Activated CD8-positive, alpha-beta memory T cell treated with anti-CD3 and anti-CD28 coated beads for 1 hour (primary cell): ENCODE measurements at places on chromosomes 6 and 20.

- no peak for DNase-seq
These were observed 62.8 kb downstream of the IRF4 start for GRCh38 chr6:454148-454991.

GRCh38 chr6:139474145-139475108 lies 100.0 kb upstream of the CITED2 start:
- DNase-seq, result no peak

DNA sequence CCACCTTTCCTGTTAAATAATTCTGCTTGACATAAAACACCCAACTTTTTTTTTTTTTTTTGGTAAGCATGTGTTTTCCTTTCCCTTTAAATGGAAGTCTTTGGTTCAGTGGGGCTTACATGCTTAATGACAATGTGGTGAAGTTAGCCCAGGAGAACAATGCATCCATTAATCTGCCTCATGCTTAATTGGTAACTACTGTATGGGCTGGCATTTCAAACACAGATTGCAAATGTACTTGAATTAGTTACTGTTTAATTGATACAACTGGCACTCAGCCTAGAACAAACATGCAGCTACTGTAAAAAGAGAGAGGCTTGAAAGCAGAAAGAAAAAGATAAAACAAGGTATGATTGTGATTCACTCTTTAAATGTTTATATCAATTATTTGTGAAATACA lies 483.6 kb upstream of the NOX3 start:
- no peak for DNase-seq

DNA sequence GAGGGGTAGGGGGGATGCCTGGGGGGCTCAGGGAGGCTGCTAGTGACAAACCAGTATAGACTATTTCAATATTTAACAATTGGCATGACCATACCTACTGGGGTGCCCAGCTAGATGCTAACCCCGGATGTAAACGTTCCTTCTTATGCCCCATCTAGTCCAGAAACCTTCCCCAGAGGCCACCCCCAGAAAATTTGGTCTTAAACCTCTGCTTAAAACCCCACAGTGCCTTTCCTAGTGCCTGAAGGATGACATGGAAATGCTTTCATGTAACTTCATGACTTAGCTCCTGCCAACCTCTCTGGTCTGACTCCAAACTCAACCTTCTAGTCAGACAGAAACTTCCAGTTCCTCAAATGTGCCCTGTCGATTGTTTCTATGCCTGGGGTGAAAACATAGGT lies 52.0 kb downstream of the JPH2 start:
- DNase-seq, result no peak

GRCh38 chr6:125274935-125275334 lies 26.8 kb downstream of the HDDC2 start:
- DNase-seq, result no peak

- no peak for DNase-seq
These were observed 35.9 kb downstream of the MOXD1 start for GRCh38 chr6:132365281-132365907.

DNA sequence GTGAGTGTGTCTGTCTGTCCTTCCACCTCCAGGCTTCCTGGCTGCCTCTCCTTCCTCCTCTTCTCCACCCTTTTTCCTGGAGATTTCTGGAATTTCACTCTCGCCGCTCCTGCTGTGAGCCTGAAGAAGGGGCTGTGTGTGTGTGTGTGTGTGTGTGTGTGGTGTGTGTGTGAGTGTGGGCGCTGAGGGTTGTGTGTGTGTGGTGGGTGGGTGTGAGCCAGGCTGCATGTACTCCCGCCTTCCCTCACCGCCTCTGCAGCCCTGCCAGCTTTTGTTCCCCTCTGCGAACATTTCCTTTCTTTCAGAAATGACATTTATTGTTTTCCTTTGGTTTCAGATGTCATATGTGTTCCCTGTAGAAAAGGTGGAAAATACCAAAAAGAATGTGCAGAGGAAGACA lies 76.0 kb downstream of the SRC start:
- DNase-seq, result no peak

DNA sequence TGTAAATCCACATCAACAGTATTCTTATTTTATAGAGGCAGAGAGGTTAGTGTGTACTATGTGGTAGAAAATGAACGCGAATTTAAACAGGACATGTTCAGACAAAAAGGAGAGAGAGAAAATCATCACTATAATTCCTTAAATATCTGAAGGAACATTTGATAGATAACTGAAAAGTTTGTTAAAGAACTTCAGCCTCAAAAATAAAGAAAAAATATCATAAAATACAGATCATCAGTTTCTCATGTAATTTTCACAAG lies 169.2 kb downstream of the PTPRK start:
- no peak for DNase-seq

GRCh38 chr6:122653094-122653493 lies 42.9 kb downstream of the PKIB start:
- no peak for DNase-seq

DNA sequence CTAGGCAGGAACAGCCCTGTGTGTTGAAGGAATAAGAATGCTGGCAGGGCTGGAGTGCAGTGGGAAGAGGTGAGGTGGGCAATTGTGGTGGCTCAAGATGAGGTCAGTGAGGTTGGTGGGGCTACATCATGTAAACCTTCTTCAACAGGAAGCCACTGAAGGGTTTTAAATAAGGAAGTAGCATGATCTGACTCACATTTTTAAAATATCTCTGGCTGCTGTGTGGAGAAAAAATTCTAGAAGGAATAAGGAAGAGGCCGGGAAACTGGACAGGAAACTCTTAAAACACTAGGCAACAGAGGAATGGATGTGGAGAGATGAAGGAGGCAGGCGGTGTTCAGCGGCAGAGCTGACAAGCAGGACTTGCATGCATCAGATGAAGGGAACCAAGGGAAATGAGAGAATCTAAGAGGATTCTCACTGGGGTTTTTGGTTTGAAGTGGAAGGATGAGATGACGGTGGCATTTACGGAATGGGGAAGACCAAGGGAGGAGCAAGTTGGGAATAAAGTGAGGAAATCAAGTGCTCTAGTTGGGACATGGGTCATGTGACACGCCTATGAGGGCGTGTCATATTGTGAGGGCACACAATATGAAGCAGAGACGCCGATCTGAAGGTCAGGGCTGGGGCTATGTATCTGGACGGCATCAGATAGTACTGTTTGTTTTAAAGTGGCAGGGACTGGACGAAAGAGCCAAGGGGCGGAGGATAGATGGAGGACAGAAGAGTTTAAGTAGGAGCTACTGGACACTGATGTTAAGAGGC lies 18.2 kb downstream of the TMEM242 start:
- DNase-seq, result no peak

GRCh38 chr6:134517868-134518267 lies 200.0 kb upstream of the SGK1 start:
- DNase-seq, result no peak

- DNase-seq, result no peak
These were observed 378.0 kb downstream of the CD109 start for GRCh38 chr6:74073999-74074398.

DNA sequence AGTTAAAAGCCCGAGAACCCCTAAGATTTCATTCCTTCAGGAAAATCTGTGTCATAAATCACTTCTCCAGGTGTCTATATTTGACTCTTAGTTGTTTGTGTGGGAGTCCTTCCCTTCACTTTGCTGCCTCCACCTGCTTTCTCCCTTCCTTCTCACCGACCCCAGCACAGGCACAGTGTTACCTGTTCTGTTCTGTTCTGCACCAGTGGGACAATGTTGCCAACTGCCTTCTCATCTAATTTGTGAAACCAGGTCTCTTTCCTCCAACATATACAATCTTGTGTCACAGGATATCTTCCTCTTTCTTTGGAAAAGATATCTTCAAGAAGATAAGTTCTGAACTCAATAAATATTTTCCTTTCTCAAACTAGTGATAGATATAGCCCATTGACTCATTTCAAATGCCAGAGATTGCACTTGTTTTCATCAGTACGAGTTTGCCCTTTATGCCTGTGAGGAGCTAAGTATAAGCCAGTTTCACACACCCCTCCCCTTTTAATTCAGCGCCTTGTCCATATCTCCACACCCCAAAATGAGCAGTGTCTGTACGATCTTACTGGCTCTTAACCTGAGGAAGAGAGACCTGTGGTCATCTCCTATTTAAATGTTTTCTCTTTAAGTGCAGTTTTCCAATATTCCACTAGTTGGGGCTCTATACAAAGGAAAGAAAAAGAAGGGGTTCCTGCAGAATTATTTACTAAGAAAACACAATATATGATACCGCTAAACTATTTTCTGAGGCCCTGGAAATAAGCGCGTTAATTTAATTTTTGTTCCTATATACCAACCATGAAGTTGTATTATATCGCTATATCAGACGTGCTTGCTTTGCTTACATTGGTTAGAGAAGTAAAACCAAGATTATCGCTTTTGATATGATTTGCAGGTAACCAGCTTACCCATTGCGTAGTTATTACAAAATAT lies 81.6 kb upstream of the PREP start:
- DNase-seq, result no peak

DNA sequence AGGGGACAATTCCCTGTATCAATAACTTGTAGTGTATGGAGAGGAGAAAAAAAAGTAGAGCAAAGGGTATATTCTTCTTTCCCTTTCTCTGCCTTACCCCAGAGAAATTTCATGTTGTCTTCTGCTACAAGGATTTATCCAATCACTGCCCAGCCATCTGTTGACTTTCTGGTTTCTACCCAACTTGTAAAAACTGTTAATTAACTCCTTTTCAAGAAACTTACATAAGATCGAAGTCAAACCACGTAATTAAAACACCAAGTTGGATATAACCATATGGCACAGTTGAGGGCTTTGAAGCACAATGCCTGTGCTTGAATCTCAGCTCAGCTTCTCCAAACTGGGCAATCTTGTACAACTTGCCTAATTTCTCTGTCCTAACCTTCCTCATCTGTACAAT lies 99.5 kb downstream of the MAN1A1 start:
- no peak for DNase-seq

DNA sequence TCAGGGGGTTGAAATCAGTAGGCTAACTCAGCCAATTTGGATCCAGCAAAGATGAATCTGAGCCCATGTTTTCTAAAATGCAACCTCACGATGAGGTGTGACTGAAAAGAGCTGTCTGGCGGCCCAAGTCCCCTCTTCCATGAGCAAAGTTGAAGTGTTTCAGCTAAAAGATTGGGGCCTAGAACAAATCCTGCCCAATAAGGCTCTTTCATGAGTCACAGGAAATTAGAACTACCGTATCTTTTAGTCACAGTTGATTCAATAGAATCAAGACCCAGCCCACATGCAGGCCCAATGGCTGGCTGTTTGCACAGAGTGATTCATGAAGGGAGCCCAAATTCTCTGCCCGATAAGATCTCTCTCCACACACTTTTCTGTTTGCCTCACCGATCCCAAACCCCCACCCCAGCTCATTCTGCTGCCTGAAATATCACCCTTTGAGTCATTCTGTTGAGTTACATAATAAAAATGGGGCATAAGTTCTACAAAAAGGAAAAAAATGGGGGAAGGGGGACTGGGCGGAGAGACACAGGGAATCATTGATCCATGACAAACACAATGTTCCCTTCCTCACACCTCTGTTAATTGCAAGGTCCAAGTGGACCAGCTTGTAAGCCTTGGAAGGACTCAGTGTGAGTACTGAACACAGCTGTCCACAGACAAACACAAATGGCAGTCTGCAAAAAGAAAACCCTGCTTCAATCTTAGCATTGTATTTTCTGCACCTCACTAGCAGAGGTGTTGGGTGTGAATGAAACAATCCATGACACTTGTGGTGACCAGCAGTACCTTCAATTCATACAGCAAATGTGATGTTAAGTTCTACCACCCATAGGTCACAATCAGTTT lies 13.8 kb downstream of the FOXQ1 start:
- DNase-seq, result no peak

- DNase-seq, result no peak
These were observed 31.2 kb upstream of the NFATC2 start for GRCh38 chr20:51573576-51574243.

DNA sequence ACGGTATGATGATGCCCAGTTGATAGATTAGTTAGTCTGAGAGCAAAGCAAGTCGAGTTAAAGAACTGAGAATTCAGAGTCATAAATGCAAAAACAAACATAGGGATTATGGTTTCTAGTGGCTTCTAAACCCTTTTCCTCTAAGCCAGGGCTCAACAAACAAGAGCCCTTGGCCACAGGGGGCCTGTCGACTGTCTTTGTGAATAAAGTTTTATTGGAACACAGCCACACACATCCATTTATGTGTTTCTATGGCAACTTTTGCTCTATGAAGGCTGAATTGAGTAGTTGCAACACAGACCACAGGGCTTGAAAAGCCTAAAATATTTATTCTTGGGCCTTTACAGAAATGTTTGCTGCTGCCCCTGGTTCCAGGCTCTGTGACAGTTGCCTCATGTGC lies 76.2 kb downstream of the SLC24A3 start:
- no peak for DNase-seq

DNA sequence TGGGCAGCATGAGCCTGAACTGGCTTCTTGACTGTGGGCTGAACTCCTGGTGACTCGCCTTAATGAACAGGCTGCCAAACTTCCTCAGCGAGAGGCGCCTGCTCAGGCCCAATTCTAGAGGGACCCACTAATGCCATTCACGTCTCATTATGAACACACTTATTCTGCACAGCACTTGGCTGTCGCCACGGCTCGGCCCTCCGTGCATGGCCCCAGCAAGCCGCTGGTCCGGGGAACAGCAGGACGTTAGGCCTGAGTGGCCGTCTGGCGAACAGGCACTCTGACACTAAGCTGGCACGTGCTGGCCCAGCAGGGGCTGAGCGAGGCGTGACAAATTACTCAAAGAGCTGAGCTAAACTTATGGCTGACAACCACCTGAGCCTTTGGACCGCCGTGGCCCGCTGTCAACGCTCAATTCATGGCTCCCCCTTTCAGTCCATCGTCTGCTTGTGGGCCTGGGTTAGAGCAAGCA lies 45.9 kb downstream of the INSM1 start:
- no peak for DNase-seq

- DNase-seq, result no peak
These were observed 499.8 kb upstream of the CHD6 start for GRCh38 chr20:42118001-42118400.

DNA sequence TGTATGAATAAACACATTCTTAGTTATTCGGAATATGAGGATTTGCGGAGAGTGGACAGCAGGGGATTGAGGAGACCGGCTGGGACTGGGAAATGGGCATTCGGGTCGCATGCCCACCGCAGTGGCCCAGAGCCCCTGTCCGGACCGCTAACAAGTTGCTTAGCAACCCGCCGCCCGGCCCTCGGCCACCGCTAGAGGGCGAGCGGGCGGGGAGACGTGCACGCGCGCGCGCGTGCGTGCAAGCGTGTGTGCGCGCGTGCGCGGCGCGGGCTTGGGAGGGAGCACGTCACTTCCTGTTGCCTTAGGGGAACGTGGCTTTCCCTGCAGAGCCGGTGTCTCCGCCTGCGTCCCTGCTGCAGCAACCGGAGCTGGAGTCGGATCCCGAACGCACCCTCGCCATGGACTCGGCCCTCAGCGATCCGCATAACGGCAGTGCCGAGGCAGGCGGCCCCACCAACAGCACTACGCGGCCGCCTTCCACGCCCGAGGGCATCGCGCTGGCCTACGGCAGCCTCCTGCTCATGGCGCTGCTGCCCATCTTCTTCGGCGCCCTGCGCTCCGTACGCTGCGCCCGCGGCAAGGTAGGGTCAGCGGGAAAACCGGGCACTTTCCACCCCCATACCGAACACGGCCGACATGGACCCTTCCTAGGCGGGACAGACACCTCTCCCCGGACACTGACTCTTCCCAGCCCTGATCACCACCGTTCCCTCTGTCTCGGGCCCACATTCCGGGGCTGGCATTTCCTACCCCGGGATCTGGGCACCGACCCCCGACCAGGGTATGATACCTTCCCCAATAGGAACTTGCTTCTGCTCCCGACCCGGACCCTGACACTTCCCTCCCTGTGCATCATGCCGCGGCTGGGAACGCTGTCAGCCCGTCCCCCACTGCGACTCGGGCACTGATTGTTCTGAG lies at the start of gene HM13:
HM13 (plus strand) TSS at position 289 of the 918 bp plus-strand sequence; CDS start at position 399, 110 bp downstream.
- peak; percentile 62 for DNase-seq

GRCh38 chr6:12103158-12103557 lies 91.0 kb downstream of the HIVEP1 start:
- DNase-seq, result no peak
